Immature natural killer cell (primary cell): ENCODE measurements at places on chromosomes 7 and 10. TPM values are rescaled to one million over a fixed set of nuclear protein-coding genes. Genes with fewer than 3 reads are reported as not detected.

PAX4 gene
- not detected for polyA plus RNA-seq

CTTNBP2 gene
- polyA plus RNA-seq: not detected

CARD11 gene
- polyA plus RNA-seq: 18.7 TPM

KLHDC10 gene
- 0.99 TPM for polyA plus RNA-seq

ZDHHC16 gene
- polyA plus RNA-seq: 27.1 TPM

AMZ1 gene
- 0.11 TPM for polyA plus RNA-seq

CPA2 gene
- not detected for polyA plus RNA-seq

AKR1C4 gene
- polyA plus RNA-seq: not detected
